ENCODE measurements at places on chromosomes 12 and 14.

- no peak for DNase-seq
Measured at GRCh38 chr12:112381406-112381882, 787 bp downstream of the HECTD4 start.

GRCh38 chr14:68962681-68963080, 16.4 kb downstream of the ACTN1 start:
- no peak for DNase-seq

- DNase-seq, result no peak
Measured at GRCh38 chr14:71012888-71013287, 105.6 kb downstream of the PCNX1 start.

DNA sequence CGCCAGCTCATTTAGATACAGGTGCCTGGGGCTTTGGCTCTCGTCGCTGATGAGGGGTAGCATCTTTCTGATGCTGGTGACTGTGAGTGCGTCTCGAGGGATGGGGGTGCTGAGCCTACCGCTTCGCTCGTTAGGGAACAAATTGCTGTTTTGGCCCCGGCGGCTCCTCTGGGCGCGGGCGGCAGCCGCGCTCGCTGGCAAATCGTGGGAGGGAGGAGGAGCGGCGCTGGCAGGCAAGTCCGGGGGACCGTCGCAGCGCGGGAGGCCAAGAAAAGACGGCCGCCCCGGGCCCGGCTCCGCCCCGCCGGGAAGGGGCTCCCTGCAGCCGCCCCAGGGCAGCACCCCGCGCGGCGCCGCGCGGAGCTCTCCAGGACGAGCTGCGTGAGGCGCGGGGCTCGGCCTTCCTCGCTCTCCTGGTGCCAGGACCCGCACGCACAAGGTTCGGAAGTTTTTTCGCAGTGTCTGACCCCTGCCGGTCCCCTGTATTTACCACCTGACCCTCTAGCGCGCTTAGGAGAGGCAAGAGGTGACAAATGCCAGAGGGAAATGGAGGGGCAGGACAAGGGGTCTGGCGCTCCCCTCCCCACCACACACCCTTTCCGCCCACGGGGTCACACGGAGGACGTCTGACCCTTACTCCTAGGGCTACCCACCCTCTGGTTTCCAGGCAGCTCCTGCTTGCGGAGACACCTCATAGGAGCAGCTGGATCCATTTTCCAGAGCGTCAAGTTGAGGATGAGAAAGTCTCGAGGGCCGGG, 899 bp upstream of the KCNH3 start:
- DNase-seq, result no peak

GRCh38 chr12:94151582-94151981, 3.2 kb downstream of the PLXNC1 start:
- no peak for DNase-seq

DNA sequence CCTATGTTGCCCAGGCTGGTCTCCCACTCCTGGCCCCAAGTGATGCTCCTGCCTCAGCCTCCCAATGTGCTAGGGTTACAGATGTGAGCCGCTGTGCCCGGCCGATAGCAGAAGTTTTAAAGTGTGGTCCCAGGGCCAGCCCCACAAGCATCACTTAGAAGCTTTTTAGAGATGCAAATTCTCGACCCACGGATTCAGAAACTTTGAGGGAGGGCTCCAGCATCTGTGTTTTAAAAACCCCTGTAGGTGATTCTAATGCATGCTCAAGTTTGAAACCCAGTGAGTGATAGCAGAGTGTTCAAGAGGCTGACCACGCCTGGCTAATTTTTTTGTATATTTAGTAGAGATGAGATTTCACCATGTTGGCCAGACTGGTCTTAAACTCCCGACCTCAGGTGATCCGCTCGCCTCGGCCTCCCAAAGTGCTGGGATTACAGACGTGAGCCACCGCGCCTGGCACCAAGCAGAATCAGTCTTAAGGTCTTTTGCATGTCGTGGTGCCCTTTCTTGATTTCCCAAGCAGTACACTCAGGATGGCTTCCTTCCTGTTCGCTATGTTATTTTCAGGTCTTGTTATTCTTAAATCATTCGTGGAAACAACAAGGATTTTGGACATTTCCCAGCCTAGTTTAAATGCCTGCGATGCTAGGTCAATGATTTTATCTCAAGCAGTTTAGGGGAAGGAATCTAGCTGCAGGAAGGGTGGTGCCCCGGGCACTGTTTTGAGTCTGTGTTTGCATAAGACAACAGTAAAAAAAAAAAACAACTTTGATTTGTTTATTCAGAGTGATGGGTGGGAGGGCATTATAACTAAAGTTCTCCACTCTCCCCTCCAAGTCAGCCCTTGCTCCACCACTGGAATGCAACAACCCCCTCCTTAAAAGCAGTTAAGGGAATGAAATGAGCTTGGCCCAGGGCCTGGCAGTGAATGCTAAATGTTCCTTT, 9.2 kb upstream of the RILPL2 start:
- peak; percentile 50 for DNase-seq

- no peak for DNase-seq
Measured at GRCh38 chr12:13428538-13429265, 232.2 kb downstream of the EMP1 start.

GRCh38 chr12:132740313-132740646, 21.4 kb downstream of the ANKLE2 start:
- no peak for DNase-seq

- DNase-seq, result no peak
Measured at GRCh38 chr14:35855876-35856481, 29.8 kb downstream of the BRMS1L start.

DNA sequence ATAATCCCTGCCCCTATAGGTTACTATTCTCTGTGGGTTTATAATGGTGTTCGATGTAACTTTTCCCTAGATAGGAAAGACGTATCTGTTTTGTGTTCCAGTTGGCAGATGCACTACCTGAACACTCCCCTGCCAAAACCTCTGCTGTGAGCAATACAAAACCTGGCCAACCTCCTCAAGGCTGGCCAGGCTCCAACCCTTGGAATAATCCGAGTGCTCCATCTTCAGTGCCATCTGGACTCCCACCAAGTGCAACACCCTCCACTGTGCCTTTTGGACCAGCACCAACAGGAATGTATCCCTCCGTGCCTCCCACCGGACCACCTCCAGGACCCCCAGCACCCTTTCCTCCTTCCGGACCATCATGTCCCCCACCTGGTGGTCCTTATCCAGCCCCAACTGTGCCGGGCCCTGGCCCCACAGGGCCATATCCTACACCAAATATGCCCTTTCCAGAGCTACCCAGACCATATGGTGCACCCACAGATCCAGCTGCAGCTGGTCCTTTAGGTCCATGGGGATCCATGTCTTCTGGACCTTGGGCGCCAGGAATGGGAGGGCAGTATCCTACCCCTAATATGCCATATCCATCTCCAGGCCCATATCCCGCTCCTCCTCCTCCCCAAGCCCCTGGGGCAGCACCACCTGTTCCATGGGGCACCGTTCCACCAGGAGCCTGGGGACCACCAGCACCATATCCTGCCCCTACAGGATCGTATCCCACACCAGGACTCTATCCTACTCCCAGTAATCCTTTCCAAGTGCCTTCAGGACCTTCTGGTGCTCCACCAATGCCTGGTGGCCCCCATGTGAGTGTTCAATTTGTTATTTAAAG, 11.3 kb downstream of the MAPK1IP1L start:
- no peak for DNase-seq

- no peak for DNase-seq
Measured at GRCh38 chr14:101966742-101967141, 2.4 kb downstream of the DYNC1H1 start.

GRCh38 chr12:95997911-95998510, 1.9 kb upstream of the HAL start:
- DNase-seq, result no peak

- peak; percentile 51 for DNase-seq
Measured at GRCh38 chr14:37932008-37932407, 275.7 kb upstream of the SSTR1 start.

- no peak for DNase-seq
Measured at GRCh38 chr14:104158827-104159798, 20.7 kb downstream of the KIF26A start.

DNA sequence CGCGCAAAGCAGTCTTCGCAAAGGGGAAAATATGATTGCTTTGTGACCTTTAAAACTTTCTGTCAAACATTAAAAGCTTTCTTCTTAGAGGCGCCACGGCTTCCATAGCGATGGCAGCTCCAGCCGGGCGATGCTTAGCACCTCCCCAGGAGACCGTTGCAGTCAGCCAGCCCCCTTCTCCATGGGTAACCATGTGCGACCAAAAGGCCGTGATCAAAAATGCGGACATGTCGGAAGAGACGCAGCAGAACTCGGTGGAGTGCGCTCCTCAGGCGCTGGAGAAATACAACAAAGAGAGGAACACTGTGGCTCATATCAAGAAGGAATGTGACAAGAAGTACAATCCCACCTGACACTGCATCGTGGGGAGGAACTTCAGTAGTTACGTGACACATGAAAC, 12.7 kb upstream of the STON2 start:
- no peak for DNase-seq

DNA sequence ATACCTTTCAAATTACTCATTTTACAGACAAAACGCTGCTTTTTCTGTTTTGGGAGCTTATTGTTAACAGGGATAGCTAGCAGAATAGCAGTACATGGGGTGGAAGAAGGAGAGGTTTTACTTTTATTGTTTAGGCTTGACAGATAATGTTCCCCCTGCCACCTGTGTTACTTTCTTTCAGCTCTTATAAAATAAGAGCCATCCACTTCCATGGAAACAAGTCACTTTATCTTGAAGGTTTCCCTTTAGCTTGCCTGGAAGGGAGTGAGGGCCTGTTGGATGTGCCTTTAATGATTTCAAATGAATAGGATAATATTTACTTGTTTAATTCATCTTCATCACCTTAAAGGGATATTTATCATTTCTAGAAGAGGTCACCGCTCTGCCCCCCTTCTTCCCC, 23.3 kb downstream of the GPATCH2L start:
- no peak for DNase-seq

DNA sequence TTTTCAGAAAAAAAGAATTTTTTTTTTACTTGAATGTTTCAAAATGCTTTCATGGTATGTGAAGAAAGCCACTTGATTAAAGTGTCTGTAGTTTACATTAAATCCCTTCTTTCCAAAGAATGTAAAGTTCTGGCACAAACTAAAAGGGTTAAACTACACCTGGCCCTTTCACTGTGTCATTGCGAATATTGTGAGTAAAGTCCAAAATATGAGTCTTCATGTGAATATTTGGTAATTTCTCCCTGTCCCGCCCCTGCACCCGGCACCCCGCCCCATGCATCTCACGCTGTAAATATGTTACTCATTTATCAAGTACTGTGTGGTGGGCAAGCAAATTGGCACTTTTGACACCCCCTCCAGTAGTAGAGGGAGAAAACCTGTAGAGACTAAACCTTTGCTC, 274.7 kb downstream of the TTC6 start:
- DNase-seq, result no peak

- no peak for DNase-seq
Measured at GRCh38 chr14:36555998-36556743, 26.2 kb downstream of the NKX2-8 start.

DNA sequence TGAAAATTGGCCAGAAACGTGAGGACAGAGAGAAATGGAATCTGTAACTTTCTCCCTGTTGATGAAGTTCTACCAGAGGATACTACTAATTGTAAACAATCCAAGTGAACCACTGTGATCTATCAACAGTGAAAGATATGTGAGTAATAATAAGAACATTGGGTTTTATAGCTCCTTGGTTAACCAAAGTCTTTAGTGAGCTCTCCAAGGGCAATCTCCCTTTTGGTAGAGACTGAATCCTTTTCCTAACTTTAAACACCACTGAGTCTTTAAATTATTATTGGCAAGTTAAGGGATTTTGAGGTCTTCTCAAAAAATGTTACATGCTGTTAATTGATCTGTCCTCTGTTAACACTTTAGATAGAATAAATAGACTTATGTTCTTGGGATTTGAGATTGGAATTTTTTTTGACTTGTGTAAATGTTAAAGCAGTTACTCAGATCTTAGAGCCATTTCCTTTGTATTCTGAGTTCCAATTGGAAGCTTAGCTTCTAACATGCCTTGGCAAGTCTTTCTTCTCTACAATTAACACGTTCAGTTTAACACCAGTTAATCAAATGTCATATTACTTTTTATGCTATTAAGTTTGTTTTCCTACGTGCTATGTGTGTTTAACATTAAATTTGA, 338.2 kb upstream of the DDHD1 start:
- DNase-seq, result no peak

GRCh38 chr12:100842156-100842555, 47.6 kb downstream of the ANO4 start:
- DNase-seq, result no peak

DNA sequence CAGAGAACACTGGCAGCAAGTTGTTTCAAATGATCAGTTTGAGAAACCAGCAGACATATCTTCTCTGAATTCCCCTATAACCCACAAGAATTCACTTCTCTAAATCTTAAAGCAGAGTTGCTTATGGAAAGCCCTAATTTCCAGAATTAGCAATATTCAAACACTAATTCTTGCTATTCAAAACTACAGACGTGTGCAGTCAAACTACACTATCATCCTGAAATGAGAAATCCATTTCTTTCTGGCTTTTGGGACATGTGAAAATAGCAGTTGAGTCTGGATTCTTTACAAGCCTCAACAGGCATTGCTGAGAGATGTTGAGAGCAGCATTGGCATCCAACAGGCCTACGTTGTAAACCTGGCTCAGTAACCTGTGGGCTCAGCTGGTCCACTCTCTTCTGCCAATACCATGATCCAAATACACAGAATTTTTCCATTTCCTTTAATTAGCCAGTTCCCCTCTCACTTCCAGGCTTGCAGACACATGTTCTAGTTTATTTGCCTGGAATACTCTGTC, 74.6 kb upstream of the TMTC1 start:
- DNase-seq, result no peak

GRCh38 chr12:94333396-94333795, 126.3 kb downstream of the CEP83 start:
- no peak for DNase-seq

- DNase-seq, result no peak
Measured at GRCh38 chr14:100426314-100426713, 103.2 kb downstream of the SLC25A47 start.

- no peak for DNase-seq
Measured at GRCh38 chr12:79920421-79921238, 14.3 kb downstream of the PPP1R12A start.

GRCh38 chr14:79017561-79017960, 847.4 kb downstream of the NRXN3 start:
- no peak for DNase-seq

DNA sequence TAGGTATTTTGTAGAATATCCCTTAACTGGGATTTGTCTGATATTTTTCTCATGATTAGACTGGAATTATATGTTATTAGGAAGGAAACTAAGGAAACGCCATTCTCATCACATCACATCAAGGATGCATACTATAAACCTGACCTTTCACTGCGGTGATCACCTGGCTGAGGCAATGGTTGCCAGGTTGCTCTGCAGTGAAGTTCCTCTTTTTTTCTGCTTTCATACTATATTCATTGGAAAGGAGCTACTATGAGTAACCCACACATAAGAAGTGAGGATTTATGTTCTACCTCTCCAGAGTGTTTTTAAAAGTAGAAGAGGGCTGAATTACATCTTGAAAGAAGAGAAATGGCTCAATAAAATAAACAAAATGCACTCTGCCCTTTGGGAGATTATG, 31.0 kb upstream of the GRIP1 start:
- DNase-seq, result no peak

- no peak for DNase-seq
Measured at GRCh38 chr14:81589381-81590065, 55.9 kb upstream of the SEL1L start.
